WTC11 (cell line): ENCODE measurements at places on chromosomes 7 and 10.
A peak's percentile ranks its signal among the peaks of the same experiment; 100 is the strongest.

- no peak for DNase-seq
- H3K4me1 ChIP-seq, result peaks cover 24% of the 10 kb centered on the region
- H3K36me3 ChIP-seq, result no peaks in the 10 kb centered on the region
- no peaks in the 10 kb centered on the region for H3K27me3 ChIP-seq
- no peak overlapping the region for H3K27ac ChIP-seq
These were observed 224.1 kb downstream of the BUB3 start for GRCh38 chr10:123378302-123378701.

GRCh38 chr7:135684136-135684535 lies 21.8 kb downstream of the STMP1 start:
- H3K4me1 ChIP-seq, result peaks cover 13% of the 10 kb centered on the region
- H3K36me3 ChIP-seq, result peaks cover 2% of the 10 kb centered on the region
- no peak overlapping the region for H3K27ac ChIP-seq
- H3K27me3 ChIP-seq, result no peaks in the 10 kb centered on the region
- no peak for DNase-seq
- H3K4me3 ChIP-seq, result no peak overlapping the region

- no peak overlapping the region for H3K4me3 ChIP-seq
- no peaks in the 10 kb centered on the region for H3K27me3 ChIP-seq
- no peak overlapping the region for H3K27ac ChIP-seq
- no peaks in the 10 kb centered on the region for H3K36me3 ChIP-seq
- peaks cover 17% of the 10 kb centered on the region for H3K4me1 ChIP-seq
These were observed 239.9 kb downstream of the CAMK1D start for GRCh38 chr10:12589291-12589690.

DNA sequence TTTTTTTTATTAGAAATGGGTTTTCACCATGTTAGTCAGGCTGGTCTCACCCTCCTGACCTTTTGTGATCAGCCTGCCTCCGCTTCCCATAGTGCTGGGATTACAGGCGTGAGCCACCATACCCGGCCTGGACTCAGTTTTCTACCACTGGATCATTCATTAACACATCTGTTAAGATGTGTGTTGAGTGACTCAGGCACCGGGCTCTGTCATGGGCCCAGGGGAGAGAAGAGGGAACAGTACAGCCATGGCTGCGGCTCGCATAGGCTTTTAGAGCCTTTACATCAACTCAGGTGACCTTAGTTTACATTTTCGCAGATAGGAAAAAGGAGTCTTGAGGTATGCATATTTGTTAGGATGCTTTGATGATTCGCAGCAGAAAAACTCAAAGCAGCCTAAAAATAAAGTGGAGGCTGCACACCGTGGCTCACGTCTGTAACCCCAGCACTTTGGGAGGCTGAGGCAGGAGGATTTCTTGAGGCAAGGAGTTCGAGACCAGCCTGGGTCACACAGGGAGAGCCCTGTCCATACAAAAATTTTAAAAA lies 3.1 kb upstream of the ARPC1B start:
- DNase-seq, result no peak
- peaks cover 16% of the 10 kb centered on the region for H3K4me1 ChIP-seq
- no peak overlapping the region for H3K4me3 ChIP-seq
- no peaks in the 10 kb centered on the region for H3K36me3 ChIP-seq

DNA sequence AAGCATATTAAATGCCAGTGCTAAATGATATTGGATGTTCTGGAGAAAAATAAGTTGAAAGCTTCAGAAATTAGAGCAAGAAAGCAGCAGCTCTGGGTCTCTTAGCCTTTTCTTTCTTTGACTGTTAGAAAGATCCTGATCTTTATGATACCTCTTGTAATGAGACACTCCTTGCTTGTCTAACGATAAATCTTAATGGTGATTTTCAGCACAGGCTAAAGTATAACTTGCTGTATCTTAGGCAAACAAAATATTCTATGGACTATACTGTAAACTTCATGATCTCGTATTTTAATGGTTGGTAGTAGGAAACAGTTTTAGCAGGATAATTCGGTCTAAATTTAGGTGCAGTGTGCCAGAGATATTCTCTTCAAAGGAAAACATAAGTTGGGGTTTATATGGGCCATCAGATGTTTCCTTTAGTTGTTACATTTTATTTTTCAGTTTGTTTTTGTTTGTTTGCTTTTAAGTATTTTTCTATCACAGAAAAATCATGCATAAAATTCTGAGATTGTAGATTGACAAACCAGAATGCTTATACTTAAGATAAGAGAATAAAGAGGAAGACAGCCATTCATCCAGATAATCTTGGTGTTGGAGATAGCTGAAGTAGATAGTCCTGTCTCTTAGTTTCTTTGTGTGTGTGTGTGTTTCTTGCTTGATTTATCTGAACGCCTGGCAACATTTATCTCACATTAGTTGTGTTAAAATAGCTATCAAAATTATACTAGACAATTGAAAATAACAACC lies 4.7 kb downstream of the CASD1 start:
- no peaks in the 10 kb centered on the region for H3K27me3 ChIP-seq
- peak overlapping the region; percentile 21; the same call in 1 of the 2 replicates for H3K27ac ChIP-seq
- no peaks in the 10 kb centered on the region for H3K36me3 ChIP-seq
- no peak for DNase-seq
- H3K4me3 ChIP-seq, result no peak overlapping the region
- H3K4me1 ChIP-seq, result peaks cover 58% of the 10 kb centered on the region

DNA sequence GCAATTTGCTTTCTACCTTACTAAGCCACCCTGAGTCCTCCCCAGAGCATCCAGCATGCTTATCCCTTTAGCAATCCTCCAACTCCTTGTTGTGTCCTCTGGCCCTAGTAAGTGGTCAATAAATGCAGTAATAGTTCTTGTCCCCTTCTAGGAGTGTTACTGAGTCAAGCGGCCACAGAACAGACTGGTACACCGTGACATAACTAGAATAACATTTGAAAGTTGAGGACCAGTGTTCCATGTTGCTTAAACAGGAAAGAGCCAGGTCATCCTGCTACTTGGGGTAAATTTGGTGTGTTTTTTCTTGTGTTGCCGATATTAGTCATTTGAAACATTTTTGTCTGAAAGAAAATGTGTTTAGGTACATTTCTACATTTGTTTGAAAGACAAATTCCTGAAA lies 4.8 kb upstream of the CDK6 start:
- H3K27me3 ChIP-seq, result peaks cover 18% of the 10 kb centered on the region
- H3K4me1 ChIP-seq, result peaks cover 18% of the 10 kb centered on the region
- H3K27ac ChIP-seq, result no peak overlapping the region
- no peak for DNase-seq
- H3K36me3 ChIP-seq, result no peaks in the 10 kb centered on the region

GRCh38 chr7:128205068-128205467 lies 36.0 kb upstream of the LEP start:
- no peak for DNase-seq
- H3K4me3 ChIP-seq, result no peak overlapping the region
- peaks cover 58% of the 10 kb centered on the region for H3K27me3 ChIP-seq
- H3K27ac ChIP-seq, result no peak overlapping the region
- H3K36me3 ChIP-seq, result no peaks in the 10 kb centered on the region

DNA sequence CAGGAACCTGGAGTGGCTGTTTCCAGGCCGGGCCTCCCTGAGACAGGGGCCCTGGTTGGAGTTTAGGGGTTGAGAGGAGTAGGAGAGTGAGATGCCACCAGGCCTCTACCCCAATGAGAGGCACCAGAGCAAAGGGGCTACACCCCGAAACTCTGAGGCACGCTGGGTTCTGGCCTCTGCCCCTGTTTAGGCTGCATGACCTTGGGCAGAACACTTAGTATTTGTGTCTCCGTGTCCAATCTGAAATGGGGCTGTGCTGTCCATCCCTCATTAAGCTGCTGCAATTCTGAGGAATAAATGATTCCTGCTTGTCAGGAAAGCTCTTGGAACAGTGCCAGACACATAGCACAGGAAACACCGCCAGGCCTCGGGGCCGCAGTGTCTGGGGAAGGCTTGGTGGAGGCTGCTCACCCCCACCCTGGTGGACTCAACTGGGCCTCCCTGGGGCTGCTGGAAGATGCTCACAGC lies 40.5 kb upstream of the SAMD8 start:
- no peaks in the 10 kb centered on the region; the same call in none of the 2 replicates for H3K27me3 ChIP-seq
- no peak overlapping the region for H3K27ac ChIP-seq
- no peaks in the 10 kb centered on the region for H3K36me3 ChIP-seq
- no peak for DNase-seq

DNA sequence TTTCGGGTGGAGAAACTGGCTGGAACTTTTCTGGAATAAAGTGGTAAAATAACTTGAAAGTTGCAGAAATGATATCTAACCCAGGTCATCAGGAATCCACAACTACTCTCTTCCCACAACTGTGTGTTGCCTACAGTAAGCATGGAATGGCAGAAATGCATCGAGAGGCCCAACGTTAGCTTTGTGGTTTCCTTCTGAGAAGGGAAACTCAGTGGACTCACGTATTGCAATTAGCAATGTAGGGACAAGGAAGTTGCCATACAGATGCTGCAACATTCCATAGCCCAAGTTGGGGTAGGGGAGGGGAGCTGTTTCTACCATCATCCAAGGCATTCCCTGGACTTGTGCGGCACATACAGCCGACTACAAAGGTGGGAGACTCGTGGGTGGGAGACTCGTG lies 1.9 kb downstream of the PON1 start:
- no peak overlapping the region for H3K27ac ChIP-seq
- no peak overlapping the region for H3K4me3 ChIP-seq
- H3K27me3 ChIP-seq, result peaks cover 15% of the 10 kb centered on the region
- H3K4me1 ChIP-seq, result no peaks in the 10 kb centered on the region
- no peak for DNase-seq

DNA sequence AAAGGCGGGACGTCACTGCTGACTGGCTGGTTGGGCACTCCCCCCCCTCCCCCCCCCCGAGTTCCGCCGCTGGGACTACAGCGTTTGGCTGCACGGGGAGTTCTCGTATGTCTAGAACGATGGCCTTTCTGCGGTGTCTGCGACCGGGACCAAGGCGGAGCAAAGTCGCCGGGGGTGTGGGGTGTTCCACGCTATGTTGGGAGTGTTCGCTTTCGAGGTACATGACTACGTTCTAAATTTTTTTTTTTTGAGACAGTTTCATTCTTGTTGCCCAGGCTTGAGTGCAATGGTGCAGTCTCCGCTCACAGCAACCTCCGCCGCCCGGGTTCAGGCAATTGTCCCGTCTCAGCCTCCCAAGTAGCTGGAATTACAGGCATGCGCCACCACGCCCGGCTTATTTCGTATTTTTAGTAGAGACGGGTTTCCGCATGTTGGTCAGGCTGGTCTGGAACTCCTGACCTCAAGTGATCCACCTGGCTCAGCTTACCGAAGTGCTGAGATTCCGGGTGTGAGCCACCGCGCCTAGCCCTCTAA lies 573 bp upstream of the IDI1 start:
- peak; percentile 49 for DNase-seq
- H3K27me3 ChIP-seq, result no peaks in the 10 kb centered on the region
- peak overlapping the region; percentile 100 for H3K27ac ChIP-seq
- H3K4me3 ChIP-seq, result peak overlapping the region; percentile 97

GRCh38 chr10:118485641-118486040 lies 109.8 kb downstream of the PRLHR start:
- no peak overlapping the region for H3K4me3 ChIP-seq
- peaks cover 5% of the 10 kb centered on the region for H3K27me3 ChIP-seq
- H3K4me1 ChIP-seq, result no peaks in the 10 kb centered on the region
- no peak overlapping the region for H3K27ac ChIP-seq
- H3K36me3 ChIP-seq, result peaks cover 23% of the 10 kb centered on the region

- no peaks in the 10 kb centered on the region for H3K36me3 ChIP-seq
- H3K27ac ChIP-seq, result no peak overlapping the region
- H3K4me3 ChIP-seq, result no peak overlapping the region
- peaks cover 2% of the 10 kb centered on the region; the same call in 1 of the 2 replicates for H3K27me3 ChIP-seq
These were observed 3.3 kb upstream of the ABRAXAS2 start for GRCh38 chr10:124798364-124798763.

GRCh38 chr7:11935905-11936304 lies 103.9 kb upstream of the THSD7A start:
- no peaks in the 10 kb centered on the region for H3K4me1 ChIP-seq
- H3K36me3 ChIP-seq, result no peaks in the 10 kb centered on the region
- no peaks in the 10 kb centered on the region for H3K27me3 ChIP-seq
- no peak overlapping the region for H3K4me3 ChIP-seq

DNA sequence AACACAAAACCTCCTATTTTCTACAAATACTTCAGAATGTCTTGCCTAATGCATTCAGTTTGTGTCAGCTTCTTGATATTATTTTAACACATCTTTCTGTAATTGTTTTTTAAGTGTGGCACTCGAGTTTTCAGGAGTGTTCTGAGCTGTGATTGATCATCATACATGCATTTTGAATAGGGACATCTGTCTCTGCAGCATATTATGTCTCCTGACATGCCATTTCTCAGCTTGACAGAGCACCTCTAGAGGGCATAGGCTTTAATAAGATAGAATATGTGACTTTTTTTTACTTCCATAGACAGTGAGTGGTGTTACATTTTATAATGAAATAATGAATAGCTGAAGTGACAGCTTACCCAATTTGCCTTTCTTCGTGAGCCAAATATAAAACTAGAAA lies 219.2 kb upstream of the HDAC9 start:
- no peak overlapping the region for H3K4me3 ChIP-seq
- no peak overlapping the region for H3K27ac ChIP-seq
- H3K27me3 ChIP-seq, result no peaks in the 10 kb centered on the region
- no peaks in the 10 kb centered on the region for H3K4me1 ChIP-seq
- no peak for DNase-seq
- H3K36me3 ChIP-seq, result no peaks in the 10 kb centered on the region

DNA sequence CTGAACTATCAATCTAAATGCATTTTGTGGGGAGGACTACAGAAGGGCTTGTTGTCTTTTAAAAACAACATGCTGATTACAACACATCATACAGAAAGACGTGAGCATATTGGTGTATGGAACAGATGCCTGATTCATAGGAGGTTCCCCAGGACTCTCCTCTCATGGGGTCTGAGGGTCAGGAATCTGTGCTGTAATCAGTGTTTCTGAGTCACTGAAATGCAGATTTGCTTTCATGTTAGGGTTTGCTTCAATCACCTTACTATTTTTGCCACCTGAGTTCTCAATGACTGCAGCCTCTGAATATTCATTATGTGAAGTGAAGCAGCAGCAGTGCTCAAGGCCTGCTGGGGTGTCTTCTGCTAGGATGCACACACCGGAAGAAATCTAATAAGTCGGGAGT lies 550 bp upstream of the ANK3 start:
- H3K27ac ChIP-seq, result no peak overlapping the region
- peaks cover 17% of the 10 kb centered on the region for H3K27me3 ChIP-seq
- no peak for DNase-seq
